ENCODE measurements at places on chromosomes 11 and 22.

DNA sequence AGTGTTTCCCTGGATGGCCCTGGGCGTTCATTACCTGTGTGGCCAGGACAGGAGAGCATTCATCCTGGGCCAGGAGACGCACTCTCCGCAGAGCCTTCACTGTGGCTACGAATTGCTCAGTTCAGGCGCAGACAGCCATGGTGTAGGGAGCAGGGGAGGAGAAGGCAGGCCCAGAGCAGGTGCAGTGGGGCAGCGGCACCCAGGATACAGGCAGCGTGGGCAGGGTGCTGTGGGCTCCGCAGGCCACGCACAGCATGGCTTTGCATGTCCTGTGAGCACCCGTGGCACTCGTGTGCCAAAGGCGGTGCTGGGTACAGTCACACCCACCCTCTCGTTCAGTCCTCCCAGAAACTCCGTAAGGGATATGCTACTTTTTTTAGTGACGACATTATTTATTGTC lies 124.2 kb upstream of the B3GAT1 start:
- DNase-seq, result no peak

DNA sequence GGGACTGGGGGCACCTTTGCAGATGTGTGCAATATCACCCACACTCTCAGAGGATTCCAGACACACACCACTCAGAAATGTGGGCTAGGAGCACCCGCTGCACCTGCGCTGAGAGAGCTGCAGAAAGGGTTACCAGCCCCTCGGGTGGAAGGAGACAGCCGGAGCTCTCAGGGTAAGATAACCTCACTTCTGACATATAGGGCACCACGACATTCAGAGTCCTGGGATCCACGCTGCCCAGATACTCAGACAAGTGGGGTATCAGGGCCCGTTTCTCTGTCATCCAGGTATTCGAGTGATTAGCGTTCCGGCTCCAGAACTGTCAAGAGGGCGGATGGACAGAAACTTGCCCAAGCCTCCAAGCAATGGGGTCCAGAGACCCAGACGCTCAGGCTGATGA lies 6.2 kb upstream of the SYT8 start:
- no peak for DNase-seq

DNA sequence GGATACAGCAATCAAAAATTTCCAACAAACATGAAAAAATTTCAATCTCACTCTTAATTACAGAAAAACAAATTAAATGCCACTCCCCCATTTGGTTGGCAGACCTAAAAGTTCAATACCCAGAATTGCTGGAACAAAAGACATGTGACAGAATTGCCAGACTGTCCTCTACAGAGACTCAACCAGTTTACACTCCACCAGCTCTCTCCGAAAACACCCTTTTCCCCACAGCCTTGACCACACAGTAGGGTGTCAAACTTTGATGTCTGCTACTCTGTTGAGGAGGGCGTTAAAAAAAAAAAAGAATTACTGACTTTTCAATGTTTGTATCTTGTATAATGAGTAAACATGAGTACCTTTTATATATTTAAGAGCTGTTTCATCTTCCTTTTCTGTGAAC lies 44.7 kb upstream of the YPEL1 start:
- no peak for DNase-seq

- no peak for DNase-seq
Measured at GRCh38 chr11:66204412-66204811, 64.0 kb upstream of the RAB1B start.

- no peak for DNase-seq
Measured at GRCh38 chr11:92962446-92962845, 7.0 kb upstream of the MTNR1B start.

DNA sequence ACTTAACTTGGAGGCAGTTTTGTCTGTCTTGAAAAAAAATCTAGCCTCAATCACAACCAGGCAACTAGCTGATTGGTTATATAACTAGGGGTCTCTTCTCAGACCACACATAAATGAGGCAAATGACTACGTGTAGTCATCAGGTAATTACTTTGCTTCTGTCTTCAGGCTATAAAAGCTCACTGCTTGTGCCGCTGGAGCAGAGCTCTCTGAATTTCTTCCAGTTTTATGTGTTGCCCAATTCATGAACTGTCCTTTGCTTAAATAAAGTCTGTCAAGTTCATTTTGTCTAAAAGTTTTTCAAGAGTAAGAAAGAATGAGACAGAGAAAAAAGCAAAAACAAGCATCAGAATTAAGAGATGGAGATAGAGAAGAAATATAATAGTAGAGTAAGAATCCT lies 93.4 kb downstream of the MUC15 start:
- no peak for DNase-seq

DNA sequence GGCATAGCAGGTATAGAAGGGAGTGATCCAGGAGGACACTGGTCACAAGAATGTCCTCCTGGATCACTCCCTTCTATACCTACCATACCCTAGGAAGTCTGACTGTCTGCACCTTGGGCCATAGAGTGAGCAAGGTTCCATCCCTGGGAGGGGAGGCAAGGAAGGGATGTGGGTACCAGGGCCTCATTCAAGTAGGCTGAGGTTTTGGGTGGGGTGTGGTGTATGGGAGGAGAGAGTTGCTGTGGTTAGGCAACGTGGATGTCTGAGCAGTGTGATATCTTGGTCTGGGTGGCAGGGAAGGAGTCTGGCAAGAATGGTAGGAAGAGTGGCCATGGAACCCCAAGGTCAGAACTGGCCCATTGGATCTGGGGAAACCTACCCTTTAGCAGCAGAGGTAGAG lies 13.2 kb downstream of the PPFIBP2 start:
- no peak for DNase-seq

DNA sequence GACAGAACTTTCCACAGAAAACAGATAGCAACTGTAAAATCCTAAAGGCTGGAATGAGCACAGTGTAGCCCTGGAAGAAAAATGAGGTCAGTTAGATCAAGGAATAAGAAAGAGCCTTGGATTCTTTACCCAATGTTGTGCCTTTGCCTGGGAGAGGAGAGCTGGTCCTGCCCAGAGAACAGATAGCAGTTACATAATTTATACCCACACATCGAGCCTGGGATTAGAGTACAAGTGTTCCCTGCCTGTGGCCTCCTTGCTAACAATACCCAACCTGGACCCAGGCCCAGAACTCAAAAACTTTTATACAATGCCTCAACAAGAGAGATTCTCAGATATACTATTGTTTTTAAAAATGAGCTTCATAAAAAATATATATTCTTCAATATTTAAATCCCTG lies 1998.4 kb downstream of the LRRC4C start:
- peak; percentile 58 for DNase-seq

DNA sequence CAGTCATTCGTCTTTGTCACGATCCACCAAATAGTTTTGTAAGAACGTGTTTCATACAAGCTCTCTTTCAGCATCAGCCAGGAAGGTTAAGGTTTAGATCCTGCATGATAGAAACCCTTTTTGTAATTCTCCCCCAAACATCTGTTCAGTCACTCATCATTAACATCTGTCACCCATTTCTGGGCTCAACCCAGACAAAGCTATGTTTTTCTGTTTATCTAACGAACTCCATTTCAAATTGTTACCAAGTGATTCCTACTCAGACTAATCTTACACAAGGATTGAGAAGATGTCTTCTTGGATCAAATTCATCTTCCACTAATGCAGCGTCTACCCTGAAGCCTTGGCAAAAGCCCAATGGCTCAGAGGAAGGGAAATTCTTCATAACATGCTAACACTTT lies 58.8 kb downstream of the FZD4 start:
- no peak for DNase-seq

DNA sequence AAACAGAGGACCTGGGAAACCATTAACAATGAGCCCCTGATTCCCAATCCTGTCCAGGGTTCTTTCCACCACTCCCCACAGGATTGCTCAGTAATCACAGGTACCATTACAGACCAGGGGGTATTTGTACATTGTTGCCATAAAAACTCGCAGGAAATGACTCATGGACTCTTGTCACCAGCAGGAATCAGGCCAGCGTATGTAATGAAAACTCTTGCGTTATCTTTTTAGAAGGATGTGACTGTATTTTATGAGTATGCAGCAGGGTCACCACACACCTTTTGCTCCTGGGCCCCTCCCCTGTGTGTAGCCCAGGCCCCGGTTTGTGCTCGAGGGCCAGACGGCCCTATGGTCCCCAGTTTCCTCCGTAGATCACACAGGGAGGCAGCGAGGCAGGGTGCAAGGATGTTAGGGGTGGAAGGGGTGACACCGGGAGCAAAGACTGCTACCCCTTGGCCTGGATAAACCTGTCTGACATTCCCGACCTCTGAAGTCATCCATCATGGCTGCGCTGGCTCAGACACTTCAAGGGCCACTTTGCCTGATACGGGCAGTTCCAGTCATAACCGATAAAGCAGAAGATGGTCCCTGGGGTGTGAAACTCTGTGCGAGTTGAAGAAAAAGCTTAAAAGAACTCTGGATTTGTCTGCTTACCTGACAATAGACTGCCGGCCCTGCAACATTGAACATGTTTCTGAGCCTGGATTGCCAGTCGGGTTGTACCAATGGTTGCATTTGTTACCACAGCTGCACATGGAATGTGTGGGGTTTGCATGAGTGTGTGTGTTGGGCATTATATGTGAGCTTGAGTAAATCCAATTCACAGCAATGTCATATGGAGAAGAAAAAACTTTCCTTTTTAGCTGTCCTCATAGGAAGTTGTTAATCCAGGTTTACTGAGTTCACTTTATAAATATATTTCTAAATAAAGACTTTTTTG lies 56.9 kb downstream of the MICAL2 start:
- no peak for DNase-seq

- DNase-seq, result no peak
Measured at GRCh38 chr22:48898524-48899250, 929.0 kb downstream of the BRD1 start.

DNA sequence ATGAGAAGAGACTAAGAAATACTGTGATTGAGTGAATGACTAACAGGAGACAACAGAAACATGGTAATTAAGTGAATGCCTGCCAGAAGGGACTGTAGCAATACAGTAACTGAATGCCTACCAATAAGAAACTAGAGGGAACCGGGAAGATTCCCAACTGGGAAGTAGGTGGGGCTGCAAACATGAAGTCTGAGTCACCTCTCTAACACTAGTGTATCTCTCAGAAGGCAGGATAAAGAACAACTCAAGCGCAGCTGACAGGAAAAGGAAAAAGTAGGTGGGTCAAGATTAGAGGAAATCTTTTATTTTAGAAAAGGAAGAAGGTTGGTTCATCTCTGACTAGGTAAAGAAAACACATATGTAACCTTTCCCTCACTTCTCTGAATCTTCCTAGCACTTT lies 14.0 kb downstream of the C11orf42 start:
- DNase-seq, result peak; percentile 26

GRCh38 chr11:111454561-111455192 lies 57.5 kb downstream of the BTG4 start:
- peak; percentile 61 for DNase-seq

GRCh38 chr11:107467696-107468095 lies 10.1 kb upstream of the CWF19L2 start:
- no peak for DNase-seq

- no peak for DNase-seq
Measured at GRCh38 chr11:129190087-129190486, 2.0 kb downstream of the ARHGAP32 start.

- DNase-seq, result no peak
Measured at GRCh38 chr22:19784384-19785175, 24.0 kb downstream of the TBX1 start.

GRCh38 chr11:34165121-34165520 lies 59.7 kb downstream of the NAT10 start:
- DNase-seq, result no peak

DNA sequence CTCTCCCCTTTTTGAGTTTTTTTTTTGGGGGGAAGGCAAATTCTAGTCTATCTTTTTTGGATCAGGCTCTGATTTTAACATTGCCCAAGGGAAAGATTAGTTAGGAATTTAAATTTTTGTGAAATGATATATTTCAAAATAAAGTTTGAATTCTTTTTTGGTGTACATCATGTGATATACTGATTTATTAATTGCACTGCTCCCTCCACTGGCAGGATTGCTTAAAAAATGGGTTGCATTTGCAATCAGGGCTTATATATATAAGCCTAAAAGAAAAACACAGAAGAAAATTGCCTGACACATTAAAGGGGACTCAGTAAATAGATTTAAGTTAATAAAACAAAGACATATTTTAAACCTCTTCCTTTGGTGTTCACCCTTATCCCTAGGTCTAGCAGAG lies 1.2 kb downstream of the DYNC2H1 start:
- no peak for DNase-seq

DNA sequence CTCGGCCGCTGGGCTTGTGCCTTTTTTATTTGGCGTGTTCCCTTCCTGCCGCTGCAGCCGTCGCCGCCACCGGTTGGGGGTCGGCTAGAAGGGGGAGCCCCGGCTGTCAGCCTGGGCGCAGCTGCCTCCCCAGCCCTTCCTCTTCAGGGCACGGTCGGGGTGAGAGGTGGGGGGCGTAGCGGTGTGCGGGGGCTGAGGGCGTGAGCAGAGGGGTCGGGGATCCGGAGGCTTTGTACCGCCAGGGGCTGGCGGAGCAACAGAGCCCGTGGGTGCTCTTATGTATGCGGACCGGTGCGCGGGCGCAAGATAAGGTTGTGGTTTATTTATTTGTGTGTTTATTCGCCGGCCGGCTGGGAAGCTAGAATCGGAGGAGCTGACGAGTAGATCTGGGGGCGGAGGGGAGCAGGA lies 477 bp downstream of the ZBTB16 start:
- no peak for DNase-seq

DNA sequence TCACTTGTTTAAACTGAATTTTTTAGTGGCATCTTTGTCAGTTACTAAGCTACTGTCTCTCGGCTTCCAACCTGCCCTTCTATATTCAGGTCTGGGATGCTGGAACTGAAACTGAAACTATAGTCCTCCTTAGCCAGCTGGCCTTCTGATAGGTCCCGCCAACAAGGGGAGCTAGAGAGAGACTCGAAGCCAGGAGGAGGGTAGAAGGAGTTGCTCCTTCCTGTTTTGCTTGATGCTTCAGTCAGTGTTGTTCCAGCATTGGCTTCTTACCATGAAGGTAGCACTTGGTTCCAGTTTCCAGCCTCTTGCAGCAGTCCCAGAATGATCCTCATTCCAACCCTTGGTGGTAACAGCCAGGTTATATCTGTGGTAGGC lies 32.9 kb upstream of the HORMAD2 start:
- DNase-seq, result no peak

DNA sequence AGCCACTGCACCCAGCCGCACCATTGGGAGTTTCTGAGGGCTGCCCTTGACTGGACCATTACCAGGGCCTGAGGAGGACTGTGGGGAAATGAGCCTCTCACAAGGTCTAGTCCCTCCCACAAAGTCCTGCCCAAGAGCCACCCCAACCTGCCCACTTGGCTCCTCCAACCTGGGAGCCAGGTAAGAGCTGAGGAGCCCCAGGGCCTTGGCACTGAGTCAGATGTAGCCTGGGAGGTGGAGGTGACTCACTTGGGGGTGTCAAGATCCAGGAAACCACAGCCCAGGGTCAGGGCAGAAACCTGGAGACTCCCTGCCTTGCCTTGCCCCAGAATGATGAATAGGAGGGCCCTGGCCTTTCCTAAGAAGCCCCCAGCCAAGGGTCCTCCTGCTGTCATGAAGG lies 25.8 kb upstream of the P2RY2 start:
- no peak for DNase-seq

- no peak for DNase-seq
Measured at GRCh38 chr11:117195258-117195657, 3.9 kb upstream of the TAGLN start.

- peak; percentile 57 for DNase-seq
Measured at GRCh38 chr11:75406338-75406777, 7.0 kb downstream of the RPS3 start.

- DNase-seq, result no peak
Measured at GRCh38 chr11:68960294-68961071, 20.3 kb downstream of the MRGPRD start.

GRCh38 chr11:78083021-78083420 lies 3.4 kb upstream of the NDUFC2 start:
- no peak for DNase-seq

- no peak for DNase-seq
Measured at GRCh38 chr11:70398834-70399680, 728 bp downstream of the CTTN start.

- DNase-seq, result no peak
Measured at GRCh38 chr11:61406991-61407728, 14.8 kb downstream of the TMEM216 start.
